ENCODE measurements at places on chromosomes 16 and 17.

GRCh38 chr16:27254262-27254811 is 14.2 kb downstream of the NSMCE1 start:
- peaks cover 34% of the 10 kb centered on the region for H3K36me3 ChIP-seq
- peaks cover 4% of the 10 kb centered on the region for H3K4me1 ChIP-seq
- H3K27ac ChIP-seq = no peak overlapping the region
- no peak overlapping the region for H3K4me3 ChIP-seq
- no peaks in the 10 kb centered on the region for H3K27me3 ChIP-seq

- no peaks in the 10 kb centered on the region for H3K27me3 ChIP-seq
- no peak overlapping the region for H3K4me3 ChIP-seq
- H3K4me1 ChIP-seq = peaks cover 44% of the 10 kb centered on the region
- H3K36me3 ChIP-seq = peaks cover 6% of the 10 kb centered on the region
- H3K27ac ChIP-seq = no peak overlapping the region
- no peak for DNase-seq
Measured at GRCh38 chr16:24005577-24005976, 169.8 kb downstream of the PRKCB start.

GRCh38 chr16:10256784-10257641 is 74.8 kb upstream of the GRIN2A start:
- DNase-seq = peak; percentile 59
- no peak overlapping the region for H3K27ac ChIP-seq
- no peaks in the 10 kb centered on the region for H3K36me3 ChIP-seq
- H3K4me1 ChIP-seq = no peaks in the 10 kb centered on the region
- no peak overlapping the region for H3K4me3 ChIP-seq
- H3K27me3 ChIP-seq = peaks cover 3% of the 10 kb centered on the region

DNA sequence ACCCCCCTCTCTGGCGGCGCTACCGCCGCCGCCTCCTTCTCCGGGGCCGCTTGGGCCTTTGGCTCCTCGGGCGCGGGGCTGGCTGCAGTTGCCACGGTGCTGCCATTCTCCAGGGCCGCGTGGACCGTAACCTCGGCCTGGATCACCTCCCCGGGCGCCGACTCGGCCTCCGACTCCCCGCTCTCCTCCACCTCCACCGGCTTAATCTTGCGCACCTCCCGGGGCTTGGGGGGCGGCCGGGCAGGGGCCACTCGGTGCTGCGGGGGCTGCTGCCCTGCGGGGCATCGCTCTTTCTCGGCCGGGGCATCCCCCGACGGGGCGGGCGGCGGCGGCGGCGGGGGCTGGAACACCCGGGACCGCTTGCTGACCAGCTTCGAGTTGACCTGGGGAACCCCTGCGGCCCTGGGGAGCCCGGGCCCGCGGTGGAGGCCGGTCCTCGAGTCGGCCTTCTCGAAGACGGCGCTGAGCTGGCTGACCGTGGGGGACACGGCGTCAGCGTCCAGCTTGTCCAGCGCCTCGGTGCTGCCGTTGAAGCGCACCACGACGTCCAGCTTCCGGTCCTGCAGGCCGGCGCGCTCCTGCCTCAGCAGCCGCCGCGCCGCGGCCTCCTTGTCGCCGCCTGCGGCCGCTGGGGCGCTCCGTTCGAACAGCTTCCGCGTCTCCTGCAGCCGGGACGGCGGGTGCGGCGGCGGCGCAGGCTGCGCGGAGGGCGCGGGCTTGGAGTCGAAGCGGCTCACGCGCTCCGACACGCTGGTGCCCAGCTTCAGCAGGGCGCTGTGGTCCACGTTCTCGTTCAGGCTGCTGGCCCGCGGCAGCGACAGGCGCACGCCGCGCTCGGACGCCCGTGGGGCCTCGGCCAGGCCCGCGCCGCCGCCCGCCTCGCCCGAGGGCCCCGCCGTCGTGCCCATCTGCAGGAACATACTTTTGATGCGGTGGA is 792 bp downstream of the PPP1R9B start:
- no peak overlapping the region for H3K27ac ChIP-seq
- H3K36me3 ChIP-seq = peaks cover 9% of the 10 kb centered on the region
- peak; percentile 72 for DNase-seq
- H3K4me1 ChIP-seq = peaks cover 76% of the 10 kb centered on the region

DNA sequence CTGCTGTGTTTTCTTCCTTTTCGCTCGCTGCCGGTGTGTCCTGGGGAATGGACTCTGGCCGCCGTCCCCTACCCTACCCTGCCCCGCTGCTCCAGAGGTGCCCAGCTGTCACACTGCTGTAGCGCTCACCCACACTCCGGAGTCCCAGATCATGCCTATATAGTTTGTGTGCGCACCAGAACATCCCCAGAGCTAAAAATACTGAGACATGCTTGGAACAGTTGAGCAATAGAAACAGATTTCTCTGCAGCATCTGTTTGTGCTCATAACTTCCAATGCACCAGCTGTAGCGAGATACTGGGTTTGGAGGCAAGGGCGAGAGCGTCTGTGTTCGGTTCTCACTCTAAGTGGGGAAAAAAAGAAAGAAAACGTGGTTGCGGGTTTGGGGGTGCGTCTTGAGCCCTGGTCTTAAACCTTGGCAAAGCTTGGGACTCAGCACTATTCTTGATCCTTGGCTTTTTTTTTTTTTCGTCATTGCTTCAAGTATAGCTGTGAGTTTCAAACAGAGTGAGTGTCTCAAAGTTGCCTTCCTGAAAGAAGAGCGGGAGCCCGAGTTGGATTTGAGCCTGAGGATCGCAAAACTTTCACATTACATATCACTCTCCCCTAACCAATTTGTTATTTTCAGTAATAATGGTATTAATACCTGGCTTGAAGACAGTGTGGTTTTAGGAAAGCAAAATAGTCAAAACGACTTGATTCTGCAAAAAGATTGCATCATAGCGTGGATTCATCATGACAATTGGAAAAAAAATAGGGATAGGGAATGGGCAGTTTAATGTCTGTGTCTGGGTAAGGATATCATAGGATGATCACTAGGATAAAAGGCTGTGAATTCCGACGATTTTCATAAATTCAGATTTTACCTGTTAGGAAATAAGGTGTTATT is 621 bp downstream of the KCNJ2 start:
- peaks cover 19% of the 10 kb centered on the region for H3K4me1 ChIP-seq
- no peak overlapping the region for H3K27ac ChIP-seq
- peaks cover 19% of the 10 kb centered on the region for H3K27me3 ChIP-seq
- peak overlapping the region; percentile 60 for H3K4me3 ChIP-seq

Data from common myeloid progenitor, CD34-positive (primary cell).